ENCODE measurements at places on chromosomes 11 and 22.

- DNase-seq: no peak
These were observed 106.4 kb downstream of the MIAT start for GRCh38 chr22:26763633-26764361.

GRCh38 chr11:58039589-58039988 is 8.8 kb downstream of the OR6Q1 start:
- no peak for DNase-seq

- DNase-seq: no peak
These were observed 2.4 kb downstream of the LTBP3 start for GRCh38 chr11:65555693-65556231.

DNA sequence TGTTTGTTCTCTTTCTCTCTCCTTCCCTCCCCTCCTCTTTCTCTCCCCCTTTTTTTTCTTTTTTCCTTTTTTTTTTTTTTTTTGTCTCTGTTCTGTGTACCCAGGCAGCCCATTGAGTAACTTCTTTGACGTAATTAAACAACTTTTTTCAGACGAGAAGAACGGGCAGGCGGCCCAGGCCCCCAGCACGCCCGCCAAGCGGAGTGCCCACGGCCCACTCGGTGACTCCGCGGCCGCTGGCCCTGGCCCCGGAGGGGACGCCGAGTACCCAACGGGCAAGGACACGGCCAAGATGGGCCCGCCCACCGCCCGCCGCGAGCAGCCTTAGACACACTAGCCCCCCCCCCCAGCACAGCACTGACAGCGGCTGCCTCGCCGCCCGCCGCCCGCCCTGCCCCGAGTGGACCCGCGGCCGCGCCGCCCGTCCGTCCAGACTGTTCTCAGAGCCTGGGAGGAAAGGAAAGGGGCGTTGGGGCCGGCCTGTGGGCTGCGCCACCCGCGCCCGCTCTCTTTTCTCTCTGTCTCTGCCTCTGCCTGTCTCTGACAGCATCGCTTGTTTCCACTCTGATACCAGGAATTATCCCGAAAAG is 26.1 kb downstream of the MOB2 start:
- DNase-seq: no peak

GRCh38 chr11:70885281-70886231 is 366.8 kb downstream of the SHANK2 start:
- no peak for DNase-seq

DNA sequence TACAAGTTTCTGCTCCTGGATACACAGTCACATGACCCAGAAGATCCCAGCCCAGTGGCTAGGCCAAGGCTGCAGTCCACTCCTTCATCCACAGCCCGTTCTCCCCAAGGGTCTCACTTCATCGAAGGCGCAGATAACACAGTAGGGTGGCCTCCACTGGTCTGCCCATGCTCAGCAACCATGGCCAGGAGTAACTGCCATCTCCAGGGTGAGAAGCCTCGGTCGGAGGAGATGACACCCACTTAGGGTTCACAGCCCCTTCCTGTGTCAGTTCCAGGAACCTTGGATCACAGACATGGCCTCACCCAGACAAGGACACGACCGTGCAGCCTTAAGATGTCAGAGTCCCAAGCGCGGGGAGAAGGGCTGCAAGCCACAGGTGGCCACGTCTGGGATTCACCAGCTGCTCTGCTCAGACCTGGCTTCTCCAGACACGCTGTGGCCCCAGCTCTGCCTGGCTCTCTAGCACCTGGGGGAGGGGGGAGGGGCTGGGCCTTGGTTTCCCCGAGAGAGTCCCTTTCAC is 2.6 kb downstream of the BET1L start:
- no peak for DNase-seq

Measured in stimulated activated CD4-positive, alpha-beta T cell treated with anti-CD3 and anti-CD28 coated beads, Interleukin-2, amount 100 ng/mL, for 4 hours (primary cell).